ENCODE measurements at places on chromosomes 3 and 15.

- no peak for DNase-seq
Observed at GRCh38 chr15:28955160-28955992, 69.6 kb downstream of the APBA2 start.

- no peak for DNase-seq
Observed at GRCh38 chr3:46917257-46917656, 39.7 kb downstream of the PTH1R start.

DNA sequence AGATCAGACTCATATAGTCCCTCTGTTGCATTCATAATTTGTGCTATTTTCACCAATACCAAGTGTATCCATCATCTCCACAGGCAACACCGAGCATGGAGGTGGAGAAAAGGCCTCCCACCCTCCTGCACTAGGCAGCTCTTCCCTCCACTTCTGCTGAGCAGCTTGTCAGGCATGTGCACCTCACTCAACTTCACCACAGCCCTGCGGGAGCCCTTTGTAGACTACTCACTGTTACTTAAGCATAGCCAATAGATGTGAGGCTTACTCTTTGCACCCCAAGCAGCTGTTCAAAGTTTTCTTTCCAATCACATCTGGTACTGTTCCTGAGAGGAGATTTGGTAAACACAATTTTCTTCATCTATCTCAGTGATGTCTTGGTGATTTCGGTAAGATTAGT is 16.9 kb upstream of the GUCA1C start:
- DNase-seq = no peak

GRCh38 chr3:186990878-186991308 is 60.6 kb downstream of the ST6GAL1 start:
- no peak for DNase-seq

DNA sequence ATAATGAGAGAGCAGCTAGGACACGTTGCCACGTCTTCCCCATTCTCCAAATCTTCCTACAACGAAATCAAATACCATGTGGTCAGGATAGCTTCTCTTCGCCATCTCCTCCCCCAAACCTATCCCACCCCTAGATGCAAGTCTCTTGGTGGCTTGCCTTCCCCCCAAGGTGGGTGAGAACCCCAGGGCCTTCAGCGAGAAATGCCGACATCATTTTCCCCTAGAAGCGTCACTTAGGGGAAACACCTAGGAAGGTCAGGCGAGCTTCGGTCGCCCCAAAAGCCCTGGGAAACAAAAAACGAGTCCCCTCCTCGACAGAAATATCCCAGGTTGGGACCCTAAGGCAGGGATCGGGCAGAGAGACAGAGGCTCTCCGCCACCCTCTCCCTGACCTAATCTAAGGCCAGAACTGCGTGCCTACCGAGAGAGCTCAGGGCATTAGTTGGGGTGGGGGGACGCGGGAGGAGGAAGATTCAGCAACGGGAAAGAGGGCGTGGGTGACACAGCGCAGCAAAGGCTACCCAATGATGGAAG is 502 bp downstream of the DPH3 start:
- DNase-seq = no peak

DNA sequence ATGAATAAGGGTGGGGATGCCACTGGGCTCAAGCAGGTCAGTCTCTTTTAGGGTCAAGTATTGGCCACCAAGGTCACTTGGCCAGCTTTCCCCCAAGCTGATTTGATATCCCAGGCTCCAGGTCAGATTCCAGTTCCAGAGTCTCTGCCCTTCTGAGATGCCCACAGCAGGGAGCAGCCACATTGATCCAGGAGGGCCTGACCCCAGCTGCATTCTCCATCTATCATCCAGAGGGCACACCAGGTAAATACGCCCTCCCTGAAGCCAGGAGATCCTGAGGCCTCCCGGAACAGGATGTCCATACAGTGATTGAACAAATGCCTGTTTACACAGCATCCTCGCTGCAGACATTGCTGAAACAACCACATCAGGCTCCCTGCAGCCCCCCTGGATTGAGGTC is 264.6 kb upstream of the TLE3 start:
- no peak for DNase-seq

- DNase-seq = no peak
Observed at GRCh38 chr15:79025201-79025600, 65.4 kb downstream of the RASGRF1 start.

DNA sequence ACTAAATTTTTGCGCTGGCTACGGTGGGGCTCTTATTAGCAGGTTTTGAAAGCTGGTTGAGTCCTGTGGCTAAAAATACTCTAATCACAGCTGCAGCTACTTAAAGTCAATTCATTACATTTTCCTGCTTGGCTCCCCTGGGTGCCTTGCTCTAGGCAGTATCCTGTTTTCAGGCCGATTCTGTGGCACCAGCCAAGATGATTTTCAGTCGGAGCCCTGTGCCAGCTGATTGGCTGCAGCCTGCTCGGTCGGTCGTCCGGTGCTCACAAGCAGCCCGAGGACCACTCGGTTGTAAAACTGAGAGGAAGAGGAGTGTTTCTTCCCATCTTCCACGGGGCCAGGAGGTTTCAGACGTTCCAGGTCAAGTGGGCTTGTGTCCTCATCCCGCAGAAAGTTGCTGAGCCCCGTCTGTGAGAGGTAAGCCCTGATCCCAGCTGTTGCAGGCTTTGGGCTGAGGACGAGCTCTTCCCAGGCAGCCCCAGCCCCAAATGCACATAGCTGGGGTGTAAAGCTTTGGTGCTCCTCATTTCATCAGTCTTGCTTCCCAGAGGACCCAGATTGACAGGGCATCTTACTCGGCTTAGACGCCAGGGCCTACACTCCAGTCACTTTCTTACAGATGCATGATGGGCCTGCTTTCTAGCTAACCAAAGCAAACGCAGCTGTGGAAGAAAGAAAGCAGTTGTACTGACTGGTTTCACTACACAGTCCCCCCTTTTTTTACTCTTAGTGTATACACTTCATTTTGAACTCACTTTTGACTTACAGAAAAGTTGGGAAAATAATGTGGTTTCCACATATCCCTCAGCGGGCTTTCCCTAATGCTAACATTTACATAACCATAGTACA is 15.9 kb downstream of the LYSMD4 start:
- DNase-seq = no peak

- no peak for DNase-seq
Observed at GRCh38 chr3:136885357-136886213, 23.6 kb downstream of the NCK1 start.
